ENCODE measurements at places on chromosomes 11 and 22.

- no peak for DNase-seq
Observed at GRCh38 chr11:36574486-36574885, 6.7 kb downstream of the RAG1 start.

- DNase-seq, result no peak
Observed at GRCh38 chr11:11230802-11231562, 122.1 kb downstream of the CSNK2A3 start.

DNA sequence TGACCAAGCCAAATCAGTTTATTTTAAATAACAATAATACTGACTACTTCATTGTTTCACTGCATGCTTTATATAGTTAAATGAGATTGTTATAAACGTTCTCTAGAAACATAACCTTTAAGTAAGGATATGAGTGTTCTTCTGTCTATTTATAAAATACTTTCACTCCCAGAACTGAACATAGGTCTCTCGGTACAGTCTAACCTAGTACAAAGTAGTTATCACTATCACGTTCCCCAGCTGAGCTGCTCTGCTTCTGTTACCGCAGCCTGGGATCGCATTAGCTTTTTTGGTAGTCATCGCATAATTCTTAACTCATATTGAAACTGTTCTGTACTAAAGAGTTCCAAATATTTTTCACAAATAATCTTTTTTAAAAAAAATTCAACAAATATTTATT lies 143.6 kb downstream of the WNT11 start:
- DNase-seq, result no peak

DNA sequence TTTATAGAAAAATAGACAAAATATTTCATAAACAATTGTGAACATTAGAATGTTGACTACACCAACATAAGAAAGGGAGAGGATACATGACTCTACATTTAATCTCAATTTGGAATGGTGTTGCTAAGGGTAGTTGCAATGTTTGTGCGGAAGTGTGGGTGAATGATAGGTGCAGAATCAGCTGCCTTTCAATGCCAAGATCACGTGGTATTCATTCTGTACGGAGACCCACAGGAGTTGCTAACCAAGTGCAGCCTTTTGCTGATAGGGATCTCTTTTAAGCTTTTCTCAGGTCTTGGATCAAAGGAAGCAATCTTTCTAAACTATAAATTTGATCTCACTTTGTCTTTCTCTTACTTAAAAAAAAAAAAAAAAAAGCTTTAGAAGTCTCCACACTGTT lies 29.8 kb upstream of the CTSC start:
- no peak for DNase-seq

- DNase-seq, result no peak
Observed at GRCh38 chr11:36254713-36255112, 34.5 kb downstream of the COMMD9 start.

GRCh38 chr11:86251345-86251744 lies 6.8 kb downstream of the EED start:
- no peak for DNase-seq

GRCh38 chr22:23128269-23129108 lies 13.3 kb downstream of the RSPH14 start:
- DNase-seq, result peak; percentile 87

DNA sequence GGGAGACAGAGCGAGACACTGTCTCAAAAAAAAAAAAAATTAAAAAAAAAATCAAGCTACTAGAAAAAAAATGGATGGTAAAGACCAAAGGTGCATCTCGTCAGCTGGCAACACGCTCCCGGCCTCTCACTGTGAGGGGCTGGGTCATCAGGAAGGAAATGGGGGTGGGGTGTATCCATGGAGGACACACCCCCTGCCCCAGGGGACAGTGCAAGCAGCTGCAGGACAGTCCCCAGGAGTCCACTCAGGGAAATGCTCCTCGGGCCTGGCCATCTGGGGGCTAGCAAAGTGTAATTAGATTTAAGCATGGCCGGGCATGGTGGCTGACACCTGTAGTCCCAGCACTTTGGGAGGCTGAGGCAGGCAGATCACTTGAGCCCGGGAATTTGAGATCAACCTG lies 23.1 kb downstream of the TTLL1 start:
- DNase-seq, result no peak

DNA sequence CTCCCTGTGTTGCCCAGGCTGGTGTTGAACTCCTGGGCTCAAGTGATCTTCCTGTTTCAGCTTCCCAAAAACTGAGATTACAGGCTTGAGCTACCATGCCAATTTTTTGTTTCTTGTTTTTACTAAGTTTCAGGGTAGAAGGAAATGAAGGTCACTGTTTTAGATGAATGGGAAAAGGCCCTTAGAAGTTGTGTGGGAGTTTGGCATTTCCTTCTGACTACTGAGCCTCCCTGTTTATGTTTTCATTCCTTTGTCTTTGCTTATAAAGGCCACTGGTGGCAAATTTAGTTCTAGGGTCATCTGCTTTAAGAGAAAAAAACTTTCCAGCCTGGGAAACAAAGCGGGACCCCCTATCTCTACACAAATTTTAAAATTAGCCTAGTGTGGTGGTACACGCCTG lies 22.1 kb downstream of the SRPRA start:
- DNase-seq, result no peak
